ENCODE measurements at places on chromosomes 6 and 20.

GRCh38 chr6:15444881-15445280 is 199.0 kb downstream of the JARID2 start:
- no peak for DNase-seq

GRCh38 chr20:64264091-64264490 is 8.5 kb downstream of the PCMTD2 start:
- DNase-seq = no peak

DNA sequence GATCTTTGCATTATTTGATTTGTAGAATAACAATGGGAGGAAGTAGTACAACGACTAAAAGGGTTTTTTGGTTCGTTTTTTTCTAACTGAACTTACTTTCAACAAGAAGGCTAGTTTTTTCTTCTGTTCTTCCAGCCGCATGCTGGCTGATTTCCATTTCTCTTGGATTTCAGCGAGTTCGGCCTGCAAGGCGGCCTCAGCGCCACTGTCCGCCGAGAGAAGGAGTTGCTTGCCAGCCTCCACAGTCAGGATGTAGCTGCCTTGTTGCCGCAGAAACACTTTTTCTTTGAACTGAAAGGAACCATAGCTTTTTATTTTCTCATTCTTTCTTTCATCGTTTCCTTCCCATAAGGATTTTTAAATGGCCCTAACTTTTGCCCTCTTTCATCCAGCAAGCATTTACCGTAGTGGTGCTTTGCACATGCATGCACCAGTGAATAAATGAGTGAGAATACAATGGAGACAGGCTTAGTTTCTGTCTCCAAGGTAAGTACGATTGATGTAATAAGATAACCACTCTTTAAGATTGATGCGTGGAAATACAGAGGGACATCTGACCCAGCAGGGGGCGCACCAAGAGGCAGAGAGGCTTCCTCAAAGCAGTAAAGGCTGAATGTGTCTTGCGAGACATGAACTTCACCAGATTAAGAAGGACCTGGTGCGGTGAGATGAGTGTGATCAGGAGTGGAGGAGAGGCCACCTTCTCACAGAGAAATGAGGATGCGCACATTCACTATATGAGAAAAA is 398.8 kb downstream of the ESR1 start:
- no peak for DNase-seq

DNA sequence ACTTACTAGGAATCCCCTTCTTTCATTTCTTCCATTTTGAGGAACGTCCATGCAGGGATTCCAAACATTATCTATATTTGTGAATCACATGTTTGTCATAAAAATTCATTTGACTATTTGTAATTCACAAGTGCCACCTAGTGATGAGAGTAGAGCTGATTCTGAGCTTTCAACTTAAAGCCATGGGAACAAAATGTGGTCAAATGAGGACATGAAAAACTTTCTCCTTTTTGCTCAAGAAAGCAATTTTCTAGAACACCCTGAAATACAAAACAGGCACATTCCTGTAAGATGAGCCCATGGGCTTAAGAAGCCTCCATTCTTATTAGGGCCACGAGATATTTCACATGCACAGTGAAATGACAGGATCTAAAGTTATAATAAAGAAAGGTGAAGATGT is 12.3 kb downstream of the MAP3K7 start:
- no peak for DNase-seq

- DNase-seq = no peak
These were observed 278.8 kb downstream of the HDGFL1 start for GRCh38 chr6:22848121-22848520.
